ENCODE measurements at places on chromosomes 3 and 15.

DNA sequence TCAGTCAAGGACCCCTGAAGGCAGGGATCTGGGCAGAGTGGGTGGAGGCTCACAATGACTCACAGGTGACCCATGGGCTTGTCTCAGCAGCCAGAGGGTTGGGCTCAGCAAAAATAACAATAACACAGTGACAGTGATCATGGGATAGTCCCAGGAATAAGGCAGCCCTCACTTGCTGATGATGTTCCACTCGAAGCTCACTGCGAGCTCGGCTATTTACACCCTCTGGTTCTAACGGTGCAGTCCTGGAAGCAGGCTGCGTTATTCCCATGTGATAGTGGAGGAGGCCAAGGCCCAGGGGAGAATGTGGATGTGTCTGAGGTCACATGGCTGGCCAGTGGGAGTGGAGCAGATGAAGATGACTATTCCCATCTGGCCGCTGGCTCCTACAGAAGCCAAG lies 16.2 kb downstream of the CCDC33 start:
- no peak for DNase-seq

- DNase-seq: no peak
These were observed 127.9 kb upstream of the STT3B start for GRCh38 chr3:31404871-31405270.

GRCh38 chr3:57655727-57656126 lies 37.1 kb downstream of the DENND6A start:
- DNase-seq: no peak

DNA sequence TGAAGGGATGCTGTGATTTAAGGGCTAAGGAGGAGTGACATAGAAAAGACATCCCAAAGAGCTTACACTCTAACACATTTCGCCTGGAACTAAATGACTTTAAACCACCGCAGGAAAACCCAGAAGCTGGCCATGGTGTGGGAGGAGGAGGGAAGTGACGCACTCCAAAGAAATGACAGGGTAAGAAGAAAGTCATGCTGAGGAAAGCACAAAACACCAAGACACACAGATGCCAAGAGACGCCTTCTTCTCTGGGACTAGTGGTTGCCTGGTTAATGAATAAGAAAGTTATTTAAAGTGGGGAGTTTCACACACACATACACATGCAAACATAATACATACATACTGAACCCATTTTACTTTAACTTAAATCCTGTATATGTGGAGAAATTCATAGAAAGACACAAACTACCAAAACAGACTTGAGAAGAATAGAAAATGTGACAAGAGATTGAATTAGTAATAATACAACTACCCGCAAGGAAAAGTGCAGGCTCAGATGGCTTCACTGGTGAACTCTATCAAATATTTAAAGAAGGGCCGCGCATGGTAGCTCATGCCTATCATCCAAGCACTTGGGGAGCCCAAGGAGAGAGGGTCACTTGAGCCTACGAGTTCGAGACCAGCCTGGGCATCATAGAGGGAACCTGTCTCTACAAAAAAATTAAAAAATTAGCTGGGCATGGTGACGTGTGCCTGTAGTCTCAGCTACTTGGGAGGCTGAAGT lies 125.5 kb downstream of the NSMCE3 start:
- DNase-seq: no peak

- DNase-seq: no peak
These were observed 8.8 kb upstream of the PRKAR2A start for GRCh38 chr3:48856469-48856868.

GRCh38 chr3:23438657-23439056 lies 235.5 kb downstream of the UBE2E2 start:
- DNase-seq: no peak

GRCh38 chr15:60091157-60091556 lies 87.0 kb downstream of the FOXB1 start:
- DNase-seq: no peak

DNA sequence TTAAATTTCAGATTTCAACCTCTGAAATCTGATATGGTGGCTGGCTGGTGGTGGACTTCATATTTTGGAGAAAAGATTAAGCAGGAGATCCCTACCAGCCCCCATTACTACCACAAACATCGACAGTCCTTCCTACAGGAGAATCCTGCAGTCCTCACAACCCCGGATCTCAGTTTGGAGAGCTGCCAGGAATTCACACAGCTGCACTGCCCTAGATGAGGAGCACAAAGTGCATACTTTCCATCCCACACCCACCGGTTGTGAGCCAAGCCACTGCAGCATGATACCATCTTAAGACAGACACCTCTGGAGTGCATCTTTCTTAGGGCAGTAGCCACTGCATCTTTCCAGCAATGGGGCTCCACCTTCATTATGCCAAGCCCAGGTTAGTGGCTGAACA lies 185.5 kb upstream of the GPR149 start:
- DNase-seq: no peak

GRCh38 chr3:38843898-38844297 lies 27.9 kb upstream of the SCN10A start:
- DNase-seq: no peak

GRCh38 chr15:64530472-64530871 lies 70.1 kb downstream of the ZNF609 start:
- no peak for DNase-seq

- DNase-seq: no peak
These were observed 239.4 kb downstream of the CHST2 start for GRCh38 chr3:143358793-143359491.

DNA sequence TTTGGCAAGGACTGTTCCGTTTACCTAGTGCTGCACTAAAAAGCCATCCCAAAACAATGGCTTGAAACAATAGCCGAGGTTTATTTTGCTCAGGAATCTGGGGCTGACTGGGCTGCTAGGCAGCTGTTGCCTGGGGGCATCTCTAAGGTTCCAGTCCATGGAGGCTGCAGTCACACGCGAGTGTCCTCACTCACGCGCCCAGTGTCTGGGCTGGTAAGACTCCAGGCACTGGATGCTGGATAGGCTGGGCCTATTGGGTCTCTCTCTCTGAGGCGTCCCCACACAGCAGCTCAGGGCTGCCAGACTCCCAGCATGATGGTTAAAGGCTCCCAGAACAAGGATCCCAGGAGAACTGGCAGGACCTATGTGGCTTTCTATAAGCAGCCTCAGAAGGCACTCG lies 34.2 kb downstream of the ALS2CL start:
- DNase-seq: no peak

GRCh38 chr15:42206406-42206805 lies 1.7 kb downstream of the VPS39 start:
- DNase-seq: no peak

GRCh38 chr3:138114431-138114918 lies 933 bp downstream of the DZIP1L start:
- no peak for DNase-seq

DNA sequence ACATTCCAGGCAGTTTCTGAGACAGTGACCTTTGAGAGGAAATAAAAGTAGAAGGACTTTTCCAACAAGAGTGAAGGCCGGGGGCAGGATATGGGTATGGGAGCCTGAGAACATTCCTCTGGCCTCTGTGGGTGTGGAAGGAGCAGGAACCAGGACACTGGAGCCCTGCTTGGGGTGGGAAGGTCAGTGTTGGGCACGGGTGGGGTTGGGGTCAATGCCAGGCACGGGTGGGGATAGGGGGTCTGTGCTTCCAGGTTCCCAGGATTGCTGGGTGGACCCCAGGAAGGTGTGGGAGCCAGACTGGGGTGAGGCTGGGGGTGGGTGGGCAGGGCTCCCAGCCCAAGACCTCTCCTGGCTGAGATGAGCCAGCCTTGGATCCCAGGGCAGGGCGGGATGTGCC lies 163.5 kb downstream of the NSMCE3 start:
- no peak for DNase-seq

DNA sequence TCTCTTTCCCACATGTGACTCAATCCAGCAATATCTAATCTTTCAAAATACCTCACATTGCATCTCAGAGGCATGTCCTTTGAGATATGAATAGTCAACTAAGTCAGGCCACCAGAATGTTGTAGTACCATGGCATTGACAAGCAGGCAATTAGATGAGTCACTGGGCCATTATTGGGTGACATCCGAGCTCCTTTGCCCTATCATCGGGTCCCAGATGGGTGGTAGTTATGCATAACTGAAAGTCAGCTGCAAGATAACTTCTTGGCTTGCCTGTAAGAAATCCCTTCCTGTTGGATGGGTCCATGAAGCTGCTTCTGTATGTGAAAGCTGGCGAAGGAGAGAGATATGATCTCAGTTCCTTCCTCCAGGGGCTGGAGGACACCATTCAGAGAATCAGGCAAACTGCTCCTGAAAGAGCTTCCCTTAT lies 32.8 kb downstream of the ARRDC4 start:
- no peak for DNase-seq

GRCh38 chr15:78177447-78177873 lies 28.3 kb downstream of the IDH3A start:
- DNase-seq: peak; percentile 25

- no peak for DNase-seq
These were observed 38.4 kb downstream of the GTF2E1 start for GRCh38 chr3:120780977-120781376.

DNA sequence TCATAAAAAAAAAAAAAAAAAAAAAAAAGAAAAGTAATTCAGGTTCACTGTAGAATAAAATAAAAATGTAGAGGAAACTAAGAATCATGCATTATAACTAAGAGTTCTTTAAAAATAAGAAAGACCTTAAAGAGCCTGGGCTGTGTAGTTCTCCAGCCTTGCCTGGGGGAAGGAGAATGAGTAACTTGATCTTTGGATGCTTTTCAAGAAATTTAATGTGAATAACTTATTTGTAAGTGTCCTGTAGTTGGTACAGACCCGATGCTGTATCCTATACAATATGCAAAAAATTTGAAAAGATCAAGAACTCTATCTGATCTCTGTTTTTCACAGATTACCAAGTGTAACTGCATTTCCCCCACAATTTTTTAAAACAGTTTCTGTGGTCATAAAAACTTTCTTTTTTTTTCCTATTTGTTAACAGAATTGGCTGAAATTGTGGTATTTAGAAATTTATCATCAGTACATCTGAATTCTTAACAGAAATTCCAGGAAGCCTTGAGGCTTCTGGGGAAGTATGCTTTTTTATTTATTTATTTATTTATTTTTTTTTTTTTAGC lies 195.3 kb downstream of the THRB start:
- DNase-seq: no peak

DNA sequence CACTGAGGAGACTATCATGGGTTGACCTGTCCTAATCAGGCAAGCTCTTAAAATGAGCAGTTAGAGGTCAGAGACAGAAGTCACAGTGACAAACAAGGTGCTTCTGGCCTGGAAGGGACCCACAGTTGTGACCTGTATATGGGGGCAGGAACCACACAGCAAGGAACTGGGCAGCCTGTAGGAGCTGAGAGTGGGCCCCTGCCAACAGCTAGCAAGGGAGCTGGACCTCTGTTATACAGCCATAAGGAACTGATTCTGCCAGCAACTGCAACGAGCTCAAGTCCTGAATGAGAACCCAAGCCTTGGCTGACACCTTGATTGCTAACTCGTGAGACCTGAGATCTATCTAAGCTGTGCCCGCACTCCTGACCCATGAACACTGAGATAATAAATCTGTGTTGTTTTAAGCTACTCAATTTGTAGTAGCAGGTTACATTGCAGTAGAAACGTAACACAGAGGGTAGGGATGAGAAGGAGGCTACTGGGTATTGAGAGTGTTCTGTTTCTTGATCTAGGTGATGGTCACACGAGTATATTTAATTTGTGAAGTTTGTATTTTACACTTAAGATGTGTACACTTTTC lies 44.5 kb upstream of the MAGI1 start:
- DNase-seq: no peak

DNA sequence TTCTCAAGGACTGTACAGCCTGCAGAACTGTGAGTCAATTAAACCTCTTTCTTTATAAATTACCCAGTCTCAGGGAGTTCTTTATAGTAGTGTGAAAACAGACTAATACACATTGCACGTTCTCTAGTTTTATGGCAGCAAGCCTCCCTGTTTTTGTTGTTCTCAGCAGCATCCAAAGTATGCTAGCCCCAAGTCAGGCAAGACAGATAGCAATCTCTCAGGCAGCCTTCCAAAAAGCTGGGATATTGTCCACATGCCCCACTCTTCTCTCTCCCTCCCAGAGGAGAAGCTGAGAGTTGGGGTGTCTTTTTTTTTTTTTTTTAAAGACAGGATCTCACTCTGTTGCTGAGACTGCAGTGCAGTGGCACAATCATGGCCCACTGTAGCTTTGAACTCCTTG lies 130.6 kb downstream of the ISL2 start:
- DNase-seq: no peak

DNA sequence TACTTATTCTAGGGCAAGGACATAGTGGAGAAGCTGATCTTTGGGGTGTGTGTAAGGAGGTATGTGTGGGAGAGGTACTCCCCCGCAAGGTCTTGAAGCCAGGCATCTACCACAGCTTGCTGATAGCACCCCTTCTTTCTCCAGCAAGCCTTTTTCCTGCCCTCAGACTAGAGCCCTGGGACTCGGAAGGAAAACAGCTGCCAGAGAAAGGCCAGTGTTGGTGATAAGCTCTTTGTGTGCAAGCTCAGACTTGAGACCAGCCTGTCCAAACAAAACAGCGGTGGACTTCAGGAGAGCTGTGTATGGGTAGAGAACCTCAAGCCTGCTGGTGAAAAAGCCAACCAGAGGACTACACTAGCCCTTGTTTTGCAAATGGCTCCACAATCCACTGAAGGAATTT lies 1028.6 kb downstream of the MCTP2 start:
- no peak for DNase-seq

DNA sequence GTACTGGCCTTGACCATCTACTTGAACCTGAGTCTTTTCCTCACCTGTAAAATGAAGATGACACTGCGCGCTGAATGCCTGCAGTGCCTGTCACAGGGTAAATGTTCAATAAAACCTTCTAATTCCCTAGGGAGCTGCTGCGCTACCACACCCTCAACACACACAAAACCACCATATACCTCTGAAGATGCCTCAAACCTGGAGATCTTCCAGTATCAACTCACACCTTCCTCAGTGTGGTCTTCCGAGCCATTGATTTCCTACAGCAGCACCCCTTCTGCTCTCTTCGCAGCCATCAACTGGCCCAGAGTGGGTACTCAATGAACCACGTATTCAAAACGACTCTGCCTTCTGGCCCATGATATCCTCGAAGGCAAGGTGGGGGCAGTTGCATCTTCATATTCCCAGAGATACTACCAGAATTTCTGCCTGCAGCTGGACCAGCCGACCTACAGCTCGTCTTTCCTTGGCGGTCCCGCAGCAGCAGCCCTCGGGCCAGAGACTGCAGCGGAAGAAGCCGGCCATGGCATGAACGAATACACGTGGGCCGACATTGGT lies 695 bp downstream of the RPL32 start:
- DNase-seq: no peak
